ENCODE measurements at places on chromosomes 11 and 22.
A peak's percentile ranks its signal among the peaks of the same experiment; 100 is the strongest.

DNA sequence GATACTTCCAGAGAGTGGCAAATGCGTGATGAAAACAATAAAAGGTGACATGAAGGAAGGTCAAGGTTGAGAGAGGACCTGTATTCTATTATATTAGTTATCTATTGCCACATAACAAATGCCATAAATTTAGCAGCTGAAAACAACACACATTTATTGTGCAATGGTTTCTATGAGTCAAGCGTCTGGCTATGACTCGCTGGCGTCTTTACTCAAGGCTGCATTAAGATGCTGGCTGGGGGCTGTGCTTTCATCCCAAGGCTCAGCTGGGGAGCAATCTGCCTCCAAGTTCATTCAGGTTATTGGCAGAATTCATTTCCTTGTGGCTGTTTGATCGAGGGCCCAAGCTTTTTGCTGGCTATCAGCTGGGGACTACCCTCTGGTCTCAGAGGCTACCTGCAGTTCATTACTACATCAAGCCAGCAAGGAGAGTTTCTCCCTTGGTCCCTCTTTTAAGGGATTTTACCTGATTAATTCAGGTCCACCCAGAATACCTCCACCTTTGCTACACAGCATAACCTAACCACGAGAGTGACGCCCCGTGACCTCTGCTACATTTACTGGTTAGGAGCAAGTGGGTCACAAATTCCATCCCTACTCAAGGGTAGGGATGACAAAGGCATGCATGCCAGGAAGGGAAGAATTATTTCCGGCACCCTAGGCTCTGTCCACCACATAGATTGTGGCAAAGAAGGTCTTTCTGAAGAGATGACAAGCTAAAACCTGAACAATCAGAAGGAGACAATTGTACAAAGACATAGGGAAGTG is 549.1 kb downstream of the MN1 start:
- no peak for DNase-seq

DNA sequence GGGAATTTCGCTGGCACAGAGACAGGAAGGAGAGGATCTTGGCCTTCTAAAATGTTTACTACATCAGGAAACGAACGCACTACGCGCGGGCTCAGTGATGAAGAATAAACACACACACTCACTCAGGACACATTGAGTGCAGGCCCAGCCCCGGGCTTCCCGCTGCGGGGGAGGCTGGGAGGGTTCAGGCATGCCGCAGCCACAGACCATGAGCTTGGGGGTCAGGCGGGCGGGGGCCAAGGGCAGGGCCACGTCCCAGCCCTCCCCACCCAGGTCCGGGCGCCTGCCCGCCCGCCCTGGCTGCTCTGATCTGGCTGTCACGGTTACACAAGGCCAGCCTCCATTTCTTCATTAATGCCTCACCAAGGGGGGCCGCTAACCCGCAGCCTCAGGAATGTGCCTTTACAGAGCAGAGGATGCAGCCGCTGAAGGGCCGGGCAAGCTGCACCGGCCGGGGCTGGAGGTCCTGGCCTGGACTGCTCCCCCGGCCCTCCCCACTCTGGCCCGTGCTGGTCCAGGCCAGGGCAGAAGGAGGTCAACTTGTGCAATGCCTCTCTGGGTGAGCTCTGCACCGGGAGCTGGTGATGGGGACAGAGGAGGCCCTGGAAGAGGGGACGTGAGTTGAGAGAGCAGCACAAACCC is 41.7 kb downstream of the IGF2 start:
- DNase-seq: no peak

DNA sequence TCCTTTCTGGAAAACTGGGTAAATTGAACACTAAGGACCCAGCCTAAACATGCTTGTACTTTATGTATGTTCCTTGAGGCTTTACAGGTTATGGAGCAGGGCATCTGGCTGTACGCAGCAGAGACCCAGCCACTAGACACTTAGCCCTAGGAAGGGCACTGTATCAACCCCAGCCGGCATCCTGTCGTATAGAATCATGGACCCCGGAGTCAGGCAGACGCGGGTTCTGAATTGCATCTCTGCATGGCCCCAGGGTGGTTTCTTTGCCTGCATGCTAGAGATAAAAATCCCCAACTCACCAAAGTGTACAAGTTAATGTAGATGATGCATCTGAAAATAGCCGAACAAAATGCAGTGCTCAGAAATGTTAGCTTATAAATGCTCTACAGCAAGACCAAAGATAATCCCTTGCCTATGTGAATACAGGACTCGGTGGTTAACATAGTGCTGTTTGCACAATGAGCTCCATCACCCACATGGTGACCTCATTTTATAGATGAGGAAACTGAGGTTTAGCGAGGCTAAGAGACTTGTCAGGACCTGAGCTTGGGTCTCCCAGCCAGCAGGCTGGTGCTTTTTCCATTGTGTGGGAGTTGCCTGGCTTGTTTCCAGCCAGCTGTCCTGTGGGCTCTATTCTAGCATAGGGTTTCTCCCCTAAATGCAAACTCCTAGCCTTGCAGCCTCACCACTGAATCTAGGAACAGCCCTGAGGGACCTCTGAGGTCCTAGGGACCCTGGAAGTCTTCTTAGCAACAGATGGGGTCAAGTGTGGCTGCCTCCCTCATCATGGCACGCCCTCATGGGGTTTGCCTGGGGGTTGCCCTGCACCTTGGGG is 7.3 kb downstream of the CD6 start:
- DNase-seq: peak; percentile 65

- DNase-seq: no peak
Measured at GRCh38 chr11:122242731-122243130, 126.7 kb upstream of the BLID start.

DNA sequence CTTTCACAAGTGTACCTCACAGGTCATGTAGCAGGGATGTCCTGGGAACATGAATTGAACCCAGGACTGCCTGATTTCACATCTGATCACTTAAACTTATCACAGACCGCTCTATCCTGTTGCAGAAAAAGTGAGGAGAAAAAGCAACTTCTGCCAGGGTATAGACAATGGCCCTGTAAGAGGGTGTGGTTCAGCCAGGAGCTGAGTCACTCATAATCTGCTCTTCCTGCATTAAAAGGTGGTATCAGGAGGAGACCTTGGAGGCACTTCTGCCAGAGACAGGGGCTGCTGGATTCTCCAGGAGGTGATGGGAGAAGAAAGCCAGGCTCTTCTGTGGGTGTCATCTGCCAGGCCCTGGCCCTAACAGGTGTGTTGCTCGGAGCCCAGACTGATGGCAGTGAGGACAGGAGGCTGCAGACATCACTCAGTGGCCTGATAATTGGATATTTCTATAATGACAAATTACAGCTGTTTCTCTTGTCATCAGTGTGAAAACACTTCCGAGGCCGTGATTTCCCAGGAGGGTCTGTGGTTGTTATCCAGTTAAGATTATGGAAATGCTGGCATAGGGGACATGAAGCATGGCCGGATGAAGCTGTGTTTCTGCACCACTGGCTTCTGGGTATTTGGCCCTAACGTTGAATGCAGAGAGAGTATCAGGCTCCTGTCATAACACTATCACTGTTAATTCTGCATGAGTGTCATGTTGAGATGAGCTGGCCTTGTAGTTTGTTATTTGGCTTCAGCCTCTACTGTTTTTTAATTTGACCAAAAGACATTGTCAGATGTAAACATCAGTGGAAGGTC is 125.1 kb upstream of the ZBED5 start:
- no peak for DNase-seq

- DNase-seq: no peak
Measured at GRCh38 chr11:28058333-28058732, 49.6 kb downstream of the KIF18A start.

GRCh38 chr22:28462041-28462440 is 217.6 kb downstream of the TTC28 start:
- no peak for DNase-seq

- peak; percentile 52 for DNase-seq
Measured at GRCh38 chr11:77776455-77776854, 44.1 kb downstream of the RSF1 start.

- DNase-seq: no peak
Measured at GRCh38 chr11:47055534-47055933, 119.0 kb downstream of the CSTPP1 start.

DNA sequence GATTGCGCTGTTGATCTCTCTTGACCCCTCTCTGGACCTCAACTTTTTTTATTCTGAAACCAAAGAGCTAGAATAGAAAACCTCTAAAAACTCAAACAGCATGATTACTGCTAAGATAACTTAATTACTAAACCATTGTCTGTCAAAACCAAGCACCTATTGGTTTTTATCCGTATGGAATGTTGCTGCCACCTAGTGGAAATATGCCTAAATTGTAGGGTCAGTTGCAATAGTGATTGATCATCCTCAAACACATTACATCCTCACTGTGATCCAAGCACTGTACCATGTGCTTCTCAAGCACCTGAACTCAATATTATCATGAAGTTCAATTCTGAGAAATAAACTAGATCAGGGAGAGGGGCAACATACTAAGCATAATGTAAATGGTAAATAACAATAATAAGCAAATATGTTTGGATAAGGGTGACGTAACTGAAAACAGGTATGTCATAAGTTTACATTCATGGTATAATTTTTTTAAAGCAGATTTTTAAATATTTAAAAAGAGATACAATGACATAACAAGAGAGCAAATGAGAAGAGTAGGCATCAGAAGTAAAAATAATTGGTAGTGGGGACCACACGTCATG is 3.8 kb upstream of the OR5A2 start:
- DNase-seq: peak; percentile 66

DNA sequence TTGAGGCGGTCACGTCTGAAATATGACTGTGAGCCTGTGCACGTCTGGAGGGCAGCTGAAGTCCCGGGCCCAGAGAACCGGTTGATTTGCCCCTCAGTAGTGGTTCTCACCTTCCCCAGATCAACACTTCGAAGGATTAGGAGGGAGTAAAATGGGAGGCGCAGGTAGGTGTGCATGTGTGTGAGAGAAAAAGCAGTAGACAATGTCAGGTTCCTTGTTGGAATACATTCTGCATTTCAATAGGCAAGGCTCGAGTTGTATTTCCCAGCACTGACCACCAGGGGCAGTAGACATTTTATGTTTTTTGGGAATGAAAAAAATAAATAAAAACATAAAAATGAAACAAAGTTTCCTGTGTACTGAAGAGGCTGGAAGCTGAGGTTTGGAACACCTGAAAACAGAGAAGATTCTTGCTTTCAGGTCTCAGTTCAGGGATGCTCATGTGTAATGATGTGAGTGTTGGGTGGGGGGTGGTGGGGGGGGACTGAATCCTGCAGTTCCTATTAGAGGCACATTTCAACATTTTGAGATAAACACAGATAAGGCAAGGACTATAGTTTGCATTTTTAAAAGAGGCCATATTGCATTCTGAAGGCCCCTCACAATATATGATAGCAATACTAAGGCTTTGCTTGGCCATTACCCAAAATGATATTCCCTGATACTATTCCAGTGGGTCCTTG is 333.9 kb downstream of the CADM1 start:
- peak; percentile 28 for DNase-seq

DNA sequence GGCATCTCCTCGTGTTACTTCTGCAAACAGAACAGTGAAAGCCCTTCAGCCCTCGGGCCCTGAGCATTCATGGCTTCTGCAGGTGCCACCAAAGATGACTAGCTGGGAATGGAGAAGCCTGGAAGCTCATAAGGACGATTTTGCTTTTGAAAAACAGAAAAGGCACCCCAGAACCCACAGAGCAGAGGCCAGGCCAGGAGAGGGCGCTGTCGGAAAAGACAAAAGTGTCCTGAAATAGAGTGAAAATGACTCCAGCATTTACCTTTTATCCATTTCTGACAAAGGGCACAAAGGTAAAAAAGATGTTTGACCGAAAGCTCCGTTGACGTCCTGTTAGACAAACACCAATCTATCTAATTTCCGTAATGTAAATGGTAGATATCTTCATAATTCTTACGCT is 37.6 kb downstream of the ZNF195 start:
- DNase-seq: peak; percentile 63

- no peak for DNase-seq
Measured at GRCh38 chr11:67439321-67440228, 2.1 kb upstream of the PTPRCAP start.

- DNase-seq: no peak
Measured at GRCh38 chr11:28223577-28223976, 115.4 kb downstream of the METTL15 start.

DNA sequence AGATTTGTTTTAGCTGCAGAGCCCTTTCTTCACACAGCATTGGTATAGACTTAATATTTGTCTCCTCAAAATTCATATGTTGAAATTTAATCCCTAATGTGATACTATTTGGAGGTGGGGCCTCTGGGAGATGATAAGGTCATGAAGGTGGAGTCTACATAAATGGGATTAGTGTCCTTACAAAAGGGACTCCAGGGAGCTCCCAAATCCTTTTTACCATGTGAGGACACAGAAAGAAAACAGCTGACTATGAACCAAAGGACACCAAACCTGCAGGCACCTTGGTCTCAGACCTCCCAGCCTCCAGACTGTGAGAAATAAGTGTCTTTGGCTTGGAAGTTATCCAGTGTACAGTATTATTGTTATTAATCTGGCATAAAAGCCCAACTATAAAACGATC is 10.2 kb downstream of the SLC35F2 start:
- no peak for DNase-seq

DNA sequence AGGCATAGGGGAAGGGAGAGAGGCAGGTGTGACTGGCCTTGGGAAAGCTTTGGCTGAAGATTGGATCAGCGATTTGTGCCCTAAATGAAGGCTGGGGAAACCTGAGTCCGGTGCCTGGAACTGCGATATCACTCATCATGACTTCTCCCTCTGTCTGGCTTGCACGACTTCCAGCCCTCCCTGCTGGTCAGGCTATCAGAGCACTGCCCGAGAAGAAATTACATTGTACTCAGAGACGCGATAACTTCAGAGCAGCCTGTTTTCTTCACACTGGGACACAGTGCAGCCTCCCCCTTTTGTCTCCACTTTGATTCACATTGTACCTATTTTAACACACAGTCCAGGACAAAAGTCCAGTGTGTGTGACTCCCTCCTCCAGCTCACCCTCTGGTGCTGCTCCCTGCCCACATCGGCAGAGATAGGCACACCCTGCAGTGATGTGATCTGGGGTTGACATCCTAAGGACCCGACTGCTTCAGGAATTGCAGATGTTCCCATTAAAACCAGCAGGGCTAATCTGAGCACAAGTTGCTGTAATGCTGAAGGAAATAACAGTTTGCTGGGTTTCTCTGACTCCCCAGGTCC is 62.1 kb upstream of the CADM1 start:
- no peak for DNase-seq

DNA sequence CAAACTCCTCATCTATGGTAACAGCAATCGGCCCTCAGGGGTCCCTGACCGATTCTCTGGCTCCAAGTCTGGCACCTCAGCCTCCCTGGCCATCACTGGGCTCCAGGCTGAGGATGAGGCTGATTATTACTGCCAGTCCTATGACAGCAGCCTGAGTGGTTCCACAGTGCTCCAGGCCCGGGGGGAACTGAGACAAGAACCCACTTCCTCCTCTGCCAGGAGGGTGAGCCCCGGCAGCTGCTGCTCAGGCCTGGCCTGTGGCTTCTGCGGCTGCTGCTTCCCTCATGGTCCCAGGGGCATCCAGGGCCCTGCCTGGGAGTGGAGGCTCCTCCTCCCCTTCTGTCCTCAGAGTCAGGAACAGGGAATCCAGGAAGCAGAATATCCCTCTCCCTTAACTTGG is 98.4 kb downstream of the ZNF280B start:
- peak; percentile 9 for DNase-seq

GRCh38 chr11:12785901-12786300 is 111.7 kb downstream of the TEAD1 start:
- DNase-seq: no peak

- DNase-seq: no peak
Measured at GRCh38 chr11:96424693-96425092, 34.9 kb downstream of the JRKL start.

GRCh38 chr11:121711939-121712338 is 259.2 kb upstream of the SORL1-AS1 start:
- no peak for DNase-seq
